Fibroblast of the conjunctiva (primary cell): ENCODE measurements at places on chromosomes 4 and X.

DNA sequence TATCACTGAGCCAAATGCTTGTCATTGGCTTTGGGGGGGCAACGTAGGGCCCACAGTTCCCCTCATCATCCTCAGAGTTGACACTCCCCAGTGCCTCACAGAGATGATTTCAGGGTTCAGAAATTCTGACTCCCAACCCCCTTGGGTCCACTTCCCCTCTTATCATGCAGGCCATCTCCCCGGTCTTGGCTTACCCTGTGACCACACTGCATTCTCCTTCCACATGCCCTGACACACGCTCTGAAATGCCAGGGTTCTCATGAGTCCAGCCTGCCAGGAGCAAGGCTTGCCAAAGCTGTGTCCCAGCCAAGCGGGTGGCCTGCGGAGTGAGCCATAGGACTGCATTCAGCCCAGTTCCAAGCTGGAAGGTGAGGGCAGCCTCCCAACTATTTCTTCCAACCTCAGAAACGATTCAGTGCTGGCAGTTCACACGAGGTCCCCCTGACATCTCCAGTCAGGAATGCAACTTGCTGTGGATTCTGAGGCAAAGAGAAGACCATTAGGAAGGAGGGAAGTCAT is 101.2 kb downstream of the SMIM20 start:
- peak; percentile 84 for DNase-seq

GRCh38 chrX:134646691-134647090 is 11.6 kb downstream of the PLAC1 start:
- DNase-seq: no peak

- no peak for DNase-seq
These were observed 107.1 kb downstream of the FAM193A start for GRCh38 chr4:2643555-2643954.

- no peak for DNase-seq
These were observed 184.8 kb downstream of the UNC5C start for GRCh38 chr4:95363966-95364365.

GRCh38 chr4:119746951-119747350 is 118.3 kb upstream of the PDE5A start:
- DNase-seq: peak; percentile 56

GRCh38 chr4:94976371-94977011 is 218.7 kb downstream of the BMPR1B start:
- peak; percentile 80 for DNase-seq
